Fibroblast of lung (primary cell): ENCODE measurements at places on chromosomes 12 and 14. TPM values are rescaled to one million over a fixed set of nuclear protein-coding genes. Genes with fewer than 3 reads are reported as not detected.
A peak's percentile ranks its signal among the peaks of the same experiment; 100 is the strongest.

RD3L gene
- not detected in 2 replicates for polyA plus RNA-seq

ABCC9 gene
- polyA plus RNA-seq: 5.9 and 31.1 TPM in 2 replicates

DNA sequence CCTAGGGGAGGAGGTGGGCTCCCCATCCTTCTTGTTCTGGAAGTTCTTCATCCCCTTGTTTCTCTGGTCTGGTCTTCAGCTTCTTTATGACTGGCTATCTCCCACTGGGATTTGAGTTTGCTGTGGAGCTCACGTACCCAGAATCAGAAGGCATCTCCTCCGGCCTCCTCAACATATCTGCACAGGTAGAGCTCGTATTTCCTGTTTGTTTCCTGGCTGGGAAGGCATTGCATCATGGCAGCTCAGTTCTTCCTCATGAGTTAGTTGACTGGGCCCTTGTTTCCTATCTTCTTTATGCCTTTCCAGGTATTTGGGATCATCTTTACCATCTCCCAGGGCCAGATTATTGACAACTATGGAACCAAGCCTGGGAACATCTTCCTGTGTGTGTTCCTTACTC lies 19.8 kb downstream of the ERG28 start:
- DNase-seq: no peak

- DNase-seq: peak; percentile 53
These were observed 41.1 kb downstream of the ATXN2 start for GRCh38 chr12:111558107-111558376.

DNA sequence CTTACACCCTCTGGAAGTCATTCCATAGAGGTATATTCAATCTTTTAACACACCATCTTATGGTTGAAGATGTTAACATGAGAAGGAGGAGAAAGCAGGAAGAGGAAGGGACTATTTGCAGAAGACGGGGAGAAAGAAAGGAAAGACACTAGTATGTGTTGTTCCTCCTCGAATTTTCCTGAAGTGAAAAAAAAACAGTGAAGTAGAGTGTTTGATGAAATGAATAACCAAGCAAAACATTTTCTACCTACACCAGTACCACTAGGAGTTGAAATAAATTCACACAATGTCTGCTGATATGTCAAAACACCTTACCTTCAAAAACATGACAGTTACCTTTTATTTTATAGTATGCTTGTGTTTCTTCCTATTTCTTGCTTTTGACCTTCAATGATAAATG lies 1.4 kb upstream of the CNOT2 start:
- no peak for DNase-seq

DNA sequence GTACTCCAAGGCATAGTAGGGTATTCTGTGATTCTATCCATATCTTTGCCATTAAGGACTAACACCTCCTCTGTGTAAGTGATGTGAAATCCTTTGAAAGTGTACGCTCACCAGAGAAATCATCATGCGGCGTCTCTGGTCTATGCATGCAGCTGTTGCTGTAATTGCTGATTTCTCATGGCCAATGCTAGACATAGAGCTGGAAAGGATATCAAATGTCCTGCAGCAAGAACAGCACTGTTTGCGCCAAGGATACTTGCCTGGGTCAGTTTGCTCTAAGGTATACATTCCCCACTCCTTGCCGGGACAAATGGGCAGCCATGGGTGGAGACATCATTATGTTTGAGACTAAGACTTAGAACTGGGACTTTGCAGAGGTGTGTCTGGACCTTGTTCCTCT lies 896.4 kb downstream of the BCL11B start:
- no peak for DNase-seq

MSI1 gene
- polyA plus RNA-seq: not detected in 2 replicates

GRCh38 chr14:82854901-82855300 lies 1321.2 kb upstream of the SEL1L start:
- DNase-seq: no peak

DNA sequence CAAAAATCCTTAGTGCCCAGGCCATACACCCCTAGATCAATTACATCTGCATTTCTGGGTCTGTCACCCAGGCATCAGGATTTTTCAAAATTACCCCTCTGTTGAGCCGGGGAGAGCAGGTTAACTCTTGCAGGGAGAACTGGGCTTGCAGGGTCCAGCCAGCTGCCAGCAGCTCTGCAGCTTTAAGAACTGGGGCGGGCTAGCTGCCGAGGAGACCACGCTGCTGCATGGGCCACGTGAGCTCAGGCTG lies at the start of gene DGLUCY:
Gene DGLUCY, plus strand, starts transcription at position 245 of the 250 bp plus-strand sequence. CDS start 46,222 bp downstream, outside the sequence.
- DNase-seq: peak; percentile 78

GRCh38 chr12:47408171-47408871 lies 297.5 kb downstream of the RPAP3 start:
- DNase-seq: no peak

- DNase-seq: no peak
These were observed 90.4 kb downstream of the MED13L start for GRCh38 chr12:116187151-116187511.

GRCh38 chr14:68392393-68393141 lies 400.3 kb downstream of the ZFP36L1 start:
- no peak for DNase-seq

GRCh38 chr12:10615532-10615931 lies 2.1 kb upstream of the MAGOHB start:
- DNase-seq: no peak

NKX2-1 gene
- polyA plus RNA-seq: not detected in 2 replicates

DNA sequence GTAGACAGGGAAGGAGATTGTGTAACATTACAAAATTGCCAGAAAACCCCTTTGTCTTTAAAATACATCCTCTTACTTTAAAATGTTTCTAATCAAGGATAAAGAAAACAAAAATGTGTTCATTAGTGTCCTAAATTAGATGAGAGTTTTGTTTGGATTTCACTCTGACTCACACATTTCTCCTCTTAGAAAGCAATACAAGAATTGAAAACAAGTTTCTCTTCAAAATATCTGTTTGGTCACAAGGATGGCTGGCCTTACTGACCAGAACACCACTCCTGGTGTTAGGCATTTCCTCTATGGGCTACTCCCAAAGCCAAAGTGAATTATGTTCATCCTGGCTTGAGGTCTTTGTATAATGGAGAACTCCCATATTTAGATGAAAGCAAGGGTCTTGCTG lies 6.4 kb downstream of the GUCY2C start:
- DNase-seq: no peak

- no peak for DNase-seq
These were observed 26.2 kb downstream of the TMEM30B start for GRCh38 chr14:61254808-61255526.

- peak; percentile 16 for DNase-seq
These were observed 21.3 kb upstream of the OASL start for GRCh38 chr12:121060149-121061001.

DNA sequence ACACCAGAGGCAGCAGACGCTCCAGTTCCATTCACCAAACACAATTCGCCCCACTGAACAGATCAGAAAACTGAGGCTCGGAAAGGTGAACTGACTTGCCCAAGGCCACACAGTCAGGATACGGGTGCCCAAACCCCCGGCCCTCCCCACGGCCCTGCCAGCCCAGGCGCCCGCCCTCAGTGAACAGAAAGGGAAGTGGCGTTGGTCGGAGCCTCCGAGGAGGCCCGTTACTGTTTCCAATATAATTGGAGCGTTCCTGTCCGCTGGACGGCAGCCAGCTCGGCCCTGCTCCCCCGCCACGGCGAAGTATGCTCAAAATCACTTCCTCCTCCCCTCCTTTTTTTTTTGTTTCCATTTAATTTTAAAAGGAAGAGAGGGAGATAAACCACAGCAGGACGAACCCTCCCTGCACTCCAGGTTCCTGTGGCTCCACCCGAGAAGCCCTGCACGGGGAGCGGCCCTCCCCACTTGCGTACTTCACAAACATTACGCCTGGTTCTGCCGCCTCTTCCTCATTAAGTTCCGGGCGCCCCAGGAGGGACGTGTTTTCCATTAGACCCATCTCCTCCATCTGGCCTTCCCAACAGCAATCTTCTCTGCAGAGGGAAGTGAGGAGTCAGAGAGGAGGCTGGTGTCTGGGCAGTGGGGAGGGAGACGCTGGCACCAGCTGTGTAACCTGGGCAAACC lies 61.1 kb downstream of the NCOR2 start:
- DNase-seq: no peak

APOF gene
- not detected in 2 replicates for polyA plus RNA-seq

TRHDE gene
- polyA plus RNA-seq: 8.8 and 17.6 TPM in 2 replicates

CMA1 gene
- not detected in 2 replicates for polyA plus RNA-seq

DNA sequence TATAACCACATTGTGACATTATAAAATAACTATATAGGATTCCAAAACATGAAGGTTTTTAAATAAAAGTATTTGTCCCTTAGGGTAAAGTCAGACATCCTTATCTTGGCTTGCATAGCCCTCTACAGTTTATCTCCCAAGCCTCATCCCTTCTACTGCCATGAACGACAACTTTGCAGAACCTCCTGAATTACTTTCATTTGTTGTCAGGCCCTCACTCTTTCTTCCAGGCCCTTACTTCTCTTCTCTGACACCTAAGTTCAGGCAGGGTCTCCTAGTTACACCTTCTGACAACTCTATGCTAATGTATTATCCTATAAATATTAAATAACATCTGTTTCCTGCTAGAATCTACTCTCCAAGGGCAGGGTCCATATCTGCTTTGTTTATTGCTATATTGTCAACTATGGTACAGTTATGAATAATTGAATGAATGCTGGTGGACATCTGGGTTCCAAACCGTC lies 115.7 kb upstream of the MDM1 start:
- no peak for DNase-seq

MAP3K9 gene
- 0.23 and 0.27 TPM in 2 replicates for polyA plus RNA-seq

NANOG gene
- 0.02 TPM in 1 of 2 replicates, not detected in the other for polyA plus RNA-seq

DNA sequence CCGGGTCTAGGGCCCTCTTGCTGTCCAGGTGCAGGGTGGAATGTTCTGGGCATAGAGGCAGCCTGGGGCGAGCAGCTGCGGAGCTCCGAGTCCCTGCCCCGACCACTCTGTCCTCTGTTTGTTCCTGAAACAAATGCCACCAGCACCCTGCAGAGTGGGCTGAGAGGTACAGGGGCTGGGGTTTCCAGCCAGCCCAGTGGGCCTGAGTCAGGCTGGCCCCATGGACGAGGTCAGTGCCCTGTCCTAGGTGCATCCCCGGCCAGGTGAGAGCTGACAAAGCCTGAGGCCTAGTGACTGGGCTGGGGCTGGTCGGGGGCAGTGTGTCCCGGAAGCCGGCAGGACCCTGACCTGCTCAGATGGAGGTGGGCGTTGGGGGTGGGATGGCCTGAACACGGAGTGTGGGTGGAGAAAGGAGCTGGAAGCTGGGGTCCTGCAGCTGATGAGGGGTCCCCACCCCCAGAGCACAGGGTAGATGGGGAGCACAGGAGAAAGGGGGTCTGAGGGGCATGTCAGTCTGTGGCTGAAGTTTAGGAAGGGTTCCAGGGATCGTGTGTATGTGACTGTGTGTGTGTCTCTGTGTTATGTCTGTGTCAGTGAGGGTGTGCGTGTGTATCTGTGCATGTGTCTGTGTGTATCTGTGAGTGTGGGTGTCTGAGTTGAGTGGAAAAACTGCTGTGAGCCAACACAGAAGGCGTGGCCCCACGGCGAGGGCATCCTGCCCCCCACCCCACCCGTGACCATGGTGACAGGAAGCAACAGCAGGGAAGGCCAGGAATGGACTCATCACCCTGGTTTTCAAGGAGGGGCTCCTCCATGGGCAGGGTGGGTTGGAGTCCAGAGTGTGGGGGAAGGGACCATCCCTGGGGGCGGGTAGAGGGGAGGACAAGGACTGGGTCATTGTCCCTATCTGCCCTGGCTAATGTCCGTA lies 2.4 kb upstream of the CRIP1 start:
- DNase-seq: peak; percentile 27

ULK1 gene
- 3.3 and 4.0 TPM in 2 replicates for polyA plus RNA-seq

PLA2G1B gene
- polyA plus RNA-seq: 0.20 TPM in 1 of 2 replicates, not detected in the other

DNA sequence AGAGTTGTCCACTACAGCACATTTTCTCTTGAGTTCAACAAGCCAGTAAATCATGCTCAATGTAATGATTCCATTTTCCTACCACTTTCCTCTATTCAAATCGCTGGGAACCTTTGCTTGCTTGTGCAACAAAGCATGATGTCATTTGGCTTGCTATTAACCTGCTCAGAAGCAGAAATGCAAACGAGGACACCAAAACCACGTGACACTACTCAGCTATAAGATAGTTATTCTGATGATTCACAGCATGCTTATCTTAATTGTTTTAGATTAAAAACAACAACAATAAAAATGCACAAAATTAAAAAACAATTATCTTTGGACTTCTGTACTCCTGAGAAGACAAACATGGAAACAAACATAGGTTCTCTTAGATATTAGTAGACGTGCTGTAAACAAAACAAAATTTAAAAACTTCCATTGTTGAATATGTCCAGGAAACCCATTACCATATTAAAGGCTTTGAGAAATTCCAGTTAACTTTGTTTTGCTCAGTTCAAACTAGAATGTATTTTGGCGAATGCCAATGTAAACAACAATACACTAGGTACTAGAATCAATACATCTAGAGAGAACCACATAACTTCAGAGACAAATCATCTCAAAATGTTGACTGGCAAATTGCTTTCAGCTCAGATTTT lies 77.5 kb upstream of the KRAS start:
- peak; percentile 65 for DNase-seq

TMEM179 gene
- polyA plus RNA-seq: 0.03 TPM in 1 of 2 replicates, not detected in the other

- DNase-seq: no peak
These were observed 1153.9 kb downstream of the AACS start for GRCh38 chr12:126219139-126219538.

KHNYN gene
- polyA plus RNA-seq: 12.2 and 14.6 TPM in 2 replicates

- no peak for DNase-seq
These were observed 48.9 kb downstream of the SERPINA10 start for GRCh38 chr14:94244182-94244581.

GRCh38 chr12:71756054-71756690 lies 1.5 kb downstream of the RAB21 start:
- peak; percentile 18 for DNase-seq

DNA sequence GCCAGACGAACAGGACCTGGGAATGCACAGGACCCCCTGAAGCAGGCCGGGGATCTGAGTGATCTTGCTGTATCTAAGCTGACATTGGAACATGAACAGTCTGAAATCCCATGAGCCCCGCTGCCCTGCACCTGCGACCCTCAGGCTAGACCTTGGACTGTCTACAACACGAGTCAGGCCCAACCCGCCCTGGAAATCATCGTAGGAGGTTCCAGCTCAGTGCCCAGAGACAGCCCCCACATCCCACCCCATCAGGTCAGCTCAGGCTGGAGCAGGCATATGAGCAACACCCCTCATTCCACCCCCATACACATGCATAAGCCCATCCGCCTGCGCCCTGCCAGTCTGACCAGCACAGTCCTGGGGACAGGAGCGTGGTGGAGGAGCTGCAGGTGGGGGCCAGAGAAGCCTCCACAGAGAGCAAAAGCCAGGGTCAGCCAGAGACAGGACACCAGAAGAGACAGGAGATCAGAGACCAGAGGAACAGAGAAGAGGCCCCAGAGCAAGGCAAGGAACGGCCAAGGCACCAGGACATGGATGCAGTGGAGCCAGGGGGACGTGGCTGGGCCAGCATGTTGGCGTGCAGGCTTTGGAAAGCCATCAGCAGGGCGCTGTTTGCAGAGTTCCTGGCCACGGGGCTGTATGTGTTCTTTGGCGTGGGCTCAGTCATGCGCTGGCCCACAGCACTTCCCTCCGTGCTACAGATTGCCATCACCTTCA lies at the start of gene AQP6:
Gene AQP6, plus strand, starts transcription at position 307 of the 720 bp plus-strand sequence. Its CDS starts 227 bp downstream, at position 534.
- no peak for DNase-seq

RPGRIP1 gene
- polyA plus RNA-seq: 0.32 TPM in 1 of 2 replicates, not detected in the other

REP15 gene
- polyA plus RNA-seq: 0.78 and 0.95 TPM in 2 replicates

GPR162 gene
- 3.3 and 5.6 TPM in 2 replicates for polyA plus RNA-seq
